ENCODE measurements at places on chromosomes 4 and X.
A peak's percentile ranks its signal among the peaks of the same experiment; 100 is the strongest.

DNA sequence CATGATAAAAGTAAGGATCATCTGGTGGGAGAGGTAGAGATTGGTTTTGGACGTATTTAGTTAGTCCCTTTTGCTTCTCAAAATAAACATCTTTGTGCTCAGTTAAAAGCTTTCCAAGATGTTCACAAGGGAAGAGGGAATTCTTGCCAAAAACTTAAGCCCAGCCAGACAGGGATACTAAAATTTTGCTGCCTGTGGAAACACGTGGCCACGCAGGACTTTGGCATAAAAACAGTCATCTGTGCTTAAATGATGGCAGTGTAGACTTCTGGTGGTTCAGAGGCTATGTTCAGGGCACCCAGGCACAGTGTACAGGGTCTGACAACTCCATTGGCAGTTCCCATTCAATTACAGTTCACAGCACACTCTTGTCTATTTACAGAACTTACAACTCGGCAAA, 93.2 kb upstream of the JADE1 start:
- DNase-seq = no peak

GRCh38 chr4:7043284-7044136, at the start of gene TADA2B:
Gene TADA2B (plus strand): TSS chr4:7043372. CDS start chr4:7043580, 208 bp downstream.
- DNase-seq = peak; percentile 85

GRCh38 chr4:119774840-119775239, 146.2 kb upstream of the PDE5A start:
- no peak for DNase-seq

GRCh38 chr4:163540977-163541376, 46.5 kb downstream of the TMA16 start:
- no peak for DNase-seq

DNA sequence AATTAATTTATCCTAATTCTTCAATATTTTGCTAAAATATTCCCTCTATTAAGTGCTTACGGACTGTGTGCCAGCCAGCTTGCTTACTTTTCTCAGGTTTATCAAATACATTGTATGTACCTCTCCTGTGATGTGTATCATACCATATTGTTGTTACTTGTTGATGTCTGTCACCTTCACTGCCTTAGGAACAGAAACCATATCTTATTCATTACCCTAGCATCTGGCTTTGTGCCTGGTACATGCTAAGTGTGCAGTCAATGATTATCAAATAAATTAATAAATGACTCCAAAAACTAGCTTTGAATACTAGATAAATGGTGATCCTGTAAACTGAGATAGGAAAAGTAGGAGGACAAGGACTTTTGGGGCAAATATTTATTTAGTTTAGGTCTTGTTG, 6.9 kb downstream of the CLCN3 start:
- DNase-seq = no peak

DNA sequence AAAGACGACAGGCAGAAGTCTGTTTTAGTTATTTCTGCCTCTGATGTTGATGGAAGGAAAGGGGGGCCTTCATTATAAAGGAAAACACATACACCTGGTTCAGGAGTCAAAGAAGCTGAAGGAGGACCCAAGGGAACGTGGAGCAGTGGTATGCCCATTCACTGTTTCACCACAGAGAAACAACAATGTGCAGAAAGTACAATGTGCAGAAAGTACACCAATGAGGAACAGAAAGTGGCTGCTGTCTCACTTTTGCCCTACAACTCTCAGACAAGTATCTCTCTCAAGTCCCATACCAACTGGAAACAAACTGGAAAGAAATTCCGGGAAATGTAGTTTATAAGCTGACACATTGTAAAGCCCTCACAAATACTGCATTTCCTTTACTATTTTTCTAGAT, 564.5 kb downstream of the TRAM1L1 start:
- no peak for DNase-seq

GRCh38 chr4:42149004-42149403, 3.5 kb downstream of the BEND4 start:
- peak; percentile 32 for DNase-seq

- no peak for DNase-seq
Measured at GRCh38 chrX:80014141-80014940, at the start of gene TBX22. Gene TBX22 (plus strand): TSS chrX:80014753. CDS start chrX:80022270, 7,517 bp downstream.

DNA sequence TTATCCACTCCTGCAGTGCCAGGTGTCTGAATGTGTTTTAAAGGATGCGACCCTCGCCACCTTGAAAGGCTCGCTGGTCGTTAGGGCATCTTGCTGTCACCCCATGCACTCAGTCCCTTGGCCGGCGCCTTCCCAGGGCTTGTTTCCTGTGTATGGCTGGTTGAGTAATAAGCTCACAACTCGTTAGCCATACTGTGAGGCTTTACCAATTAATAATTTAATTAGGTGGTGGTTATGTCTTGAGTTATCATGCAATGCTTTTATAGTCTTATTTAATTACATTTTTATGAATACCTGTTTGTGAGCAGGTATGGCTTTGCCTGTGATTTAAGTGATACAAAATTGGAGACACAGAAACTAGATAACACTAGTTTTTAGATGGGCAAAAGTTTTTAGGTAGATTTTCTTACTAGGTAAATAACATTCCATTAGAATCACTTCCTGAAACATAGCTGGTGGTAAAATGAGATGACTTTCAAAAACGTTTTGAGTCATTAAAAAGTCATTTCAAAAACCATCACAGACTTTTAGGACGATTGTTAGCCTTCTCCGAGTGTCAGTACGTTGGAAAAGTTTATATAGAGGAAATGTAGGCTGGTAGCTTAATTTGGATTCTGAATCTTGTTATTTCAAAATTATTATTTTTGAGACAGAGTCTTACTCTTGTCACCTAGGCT, 18.2 kb downstream of the PTTG2 start:
- DNase-seq = peak; percentile 31

DNA sequence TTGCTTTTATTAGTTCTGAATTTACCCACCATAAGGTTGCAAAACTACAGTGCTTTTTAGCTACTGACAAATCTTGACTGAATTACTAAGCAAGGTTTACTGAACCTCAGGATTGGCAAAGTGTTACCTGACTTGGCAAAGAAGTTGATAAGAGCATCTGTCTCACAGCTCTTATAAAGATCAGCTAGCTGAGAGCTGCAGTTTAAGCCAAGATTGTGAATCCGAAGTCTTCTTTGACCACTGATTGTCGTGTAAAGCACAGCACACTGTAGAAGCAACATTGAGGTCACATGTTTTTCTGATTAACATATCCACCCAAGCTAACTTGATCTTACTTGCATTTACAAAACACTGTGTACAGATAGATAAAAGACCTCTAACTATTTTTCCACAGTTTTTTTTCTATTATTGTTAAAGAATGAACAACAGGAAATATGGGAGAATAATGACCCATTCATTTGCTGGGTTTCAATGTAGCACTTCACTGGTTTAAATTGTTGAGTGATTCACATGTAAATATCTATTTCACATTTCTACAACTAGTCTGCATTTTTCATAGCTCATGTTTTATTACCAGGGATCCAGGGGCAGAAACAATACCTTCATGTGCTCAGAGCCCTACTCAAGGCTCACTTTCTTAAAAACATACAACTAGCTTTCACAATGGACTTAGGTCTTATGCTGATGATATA, 54.0 kb downstream of the METTL14 start:
- DNase-seq = no peak

DNA sequence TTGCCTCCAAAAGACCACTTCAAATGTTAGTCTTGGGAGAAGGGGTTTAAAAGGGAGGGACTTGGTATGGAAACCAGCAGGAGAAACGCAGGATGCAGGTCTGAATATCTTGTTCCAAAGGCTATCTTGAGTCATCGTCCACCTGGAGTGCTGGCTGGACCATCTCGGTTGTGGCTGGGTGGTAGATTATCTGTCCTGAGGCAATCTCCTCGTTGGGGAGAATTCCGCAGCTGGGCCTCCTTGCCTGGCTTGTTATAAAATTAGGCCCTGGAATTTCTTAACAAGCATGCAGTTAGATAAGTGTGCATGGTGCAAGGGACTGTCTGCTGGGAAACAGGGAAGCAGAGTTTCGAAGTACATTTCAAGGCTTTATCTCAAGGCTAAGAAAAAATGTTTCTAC, 2045.7 kb upstream of the TENM3 start:
- DNase-seq = no peak

DNA sequence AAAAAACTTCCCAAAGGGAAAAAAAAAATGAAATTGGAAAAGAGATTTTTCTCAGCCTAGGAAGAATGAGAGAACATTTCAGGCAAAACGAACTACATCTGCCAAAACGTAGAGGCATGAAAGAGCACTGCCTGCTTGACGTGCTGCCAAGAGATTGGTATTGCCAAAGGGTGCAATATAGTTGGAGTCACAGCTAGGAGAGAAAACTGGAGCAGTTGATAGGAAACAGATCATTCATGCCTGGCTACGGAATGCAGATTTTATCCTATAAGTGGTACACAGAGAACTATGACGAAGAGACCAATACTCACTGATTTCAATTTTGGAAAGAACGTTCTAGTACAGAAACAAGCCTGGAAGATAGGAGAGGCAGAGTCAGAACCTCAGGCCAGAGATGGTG, 68.4 kb upstream of the IQCM start:
- DNase-seq = no peak

- peak; percentile 41 for DNase-seq
Measured at GRCh38 chr4:10084651-10085358, 31.8 kb downstream of the WDR1 start.

GRCh38 chr4:120824946-120825345, 97.6 kb downstream of the PRDM5 start:
- DNase-seq = no peak

- no peak for DNase-seq
Measured at GRCh38 chr4:122700178-122700725, 32.3 kb upstream of the BBS12 start.

- DNase-seq = no peak
Measured at GRCh38 chrX:155313766-155314165, 20.6 kb downstream of the CLIC2 start.

DNA sequence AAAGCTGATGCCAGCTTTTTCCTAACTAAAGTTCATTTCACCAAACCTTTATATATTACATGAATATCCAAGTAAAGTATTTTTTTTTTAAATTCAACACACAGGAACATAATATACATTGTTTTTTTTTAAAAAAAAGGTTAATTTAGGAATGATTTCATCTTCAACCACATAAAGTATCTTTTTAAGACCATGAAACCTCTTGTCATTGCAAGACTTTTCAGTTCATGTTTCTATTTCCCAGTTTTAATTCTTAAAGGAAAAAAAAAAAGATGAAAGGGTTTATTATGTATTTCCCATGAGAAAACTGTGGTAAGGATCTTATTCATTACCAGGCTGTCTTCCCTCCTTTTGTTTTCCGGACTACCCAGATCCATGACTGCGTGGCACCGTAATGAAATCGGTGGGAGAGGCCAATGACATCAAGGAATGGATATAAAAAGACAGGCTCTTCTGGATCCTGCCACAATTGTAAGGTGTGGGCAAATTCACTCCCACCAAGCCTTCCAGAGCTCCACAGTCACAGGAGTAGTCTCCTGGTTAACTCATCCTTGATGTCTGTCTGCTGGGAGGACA, 84.7 kb upstream of the CBR4 start:
- DNase-seq = no peak

DNA sequence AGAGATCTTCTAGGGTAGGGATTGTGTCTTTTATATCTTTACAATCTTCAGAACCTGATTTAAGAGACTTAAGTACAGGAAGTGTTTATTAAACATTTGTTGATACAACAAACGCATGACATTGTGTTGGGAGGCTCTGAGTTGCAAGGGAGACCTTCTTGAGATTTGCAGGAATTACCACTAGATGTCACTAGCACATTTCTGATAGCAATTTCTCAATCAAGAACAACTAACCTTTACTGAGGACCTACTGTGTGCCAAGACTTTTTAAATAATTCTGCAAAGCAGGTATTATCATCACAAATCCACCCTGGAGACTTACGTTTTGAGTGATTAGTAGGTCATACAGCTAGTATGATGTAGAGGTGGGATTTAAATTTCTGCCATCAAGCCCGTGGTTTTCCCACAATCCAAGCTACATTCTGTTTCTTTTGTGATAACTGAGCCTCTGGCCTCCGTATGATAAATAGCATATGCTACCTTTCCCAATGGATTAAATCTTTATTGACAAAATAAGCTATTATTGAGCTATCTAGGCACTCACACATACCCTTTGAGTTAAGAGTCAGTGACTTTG, 986.0 kb downstream of the CCSER1 start:
- DNase-seq = peak; percentile 43

- DNase-seq = no peak
Measured at GRCh38 chr4:11732155-11732554, 303.5 kb upstream of the HS3ST1 start.

- DNase-seq = no peak
Measured at GRCh38 chr4:67333664-67334063, 211.6 kb downstream of the CENPC start.

GRCh38 chrX:9663216-9663615, 102.4 kb downstream of the GPR143 start:
- DNase-seq = no peak

DNA sequence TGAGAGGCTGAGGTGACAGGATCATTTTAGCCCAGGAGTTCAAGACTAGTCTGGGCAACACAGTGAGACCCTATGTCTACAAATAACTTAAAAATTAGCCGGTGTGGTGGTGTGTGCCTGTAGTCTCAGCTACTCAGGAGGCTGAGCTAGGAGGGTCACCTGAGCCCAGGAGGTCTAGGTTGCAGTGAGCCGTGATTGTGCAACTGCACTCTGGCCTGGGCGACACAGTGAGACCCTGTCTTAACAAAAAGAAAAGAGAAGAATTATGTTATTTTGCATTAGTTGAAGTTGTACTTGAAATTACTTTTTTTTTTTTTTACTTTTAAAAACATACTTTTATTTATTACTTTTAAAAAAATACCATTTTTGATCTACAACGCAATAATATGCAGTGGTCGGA, 21.8 kb upstream of the TADA2B start:
- no peak for DNase-seq

GRCh38 chr4:185468999-185469398, 2.5 kb downstream of the CCDC110 start:
- no peak for DNase-seq

GRCh38 chrX:101550751-101551379, 518 bp downstream of the ARMCX1 start:
- DNase-seq = peak; percentile 76

All from H7 (cell line).